GM12891 (cell line): ENCODE measurements at places on chromosomes 12 and 14.

DNA sequence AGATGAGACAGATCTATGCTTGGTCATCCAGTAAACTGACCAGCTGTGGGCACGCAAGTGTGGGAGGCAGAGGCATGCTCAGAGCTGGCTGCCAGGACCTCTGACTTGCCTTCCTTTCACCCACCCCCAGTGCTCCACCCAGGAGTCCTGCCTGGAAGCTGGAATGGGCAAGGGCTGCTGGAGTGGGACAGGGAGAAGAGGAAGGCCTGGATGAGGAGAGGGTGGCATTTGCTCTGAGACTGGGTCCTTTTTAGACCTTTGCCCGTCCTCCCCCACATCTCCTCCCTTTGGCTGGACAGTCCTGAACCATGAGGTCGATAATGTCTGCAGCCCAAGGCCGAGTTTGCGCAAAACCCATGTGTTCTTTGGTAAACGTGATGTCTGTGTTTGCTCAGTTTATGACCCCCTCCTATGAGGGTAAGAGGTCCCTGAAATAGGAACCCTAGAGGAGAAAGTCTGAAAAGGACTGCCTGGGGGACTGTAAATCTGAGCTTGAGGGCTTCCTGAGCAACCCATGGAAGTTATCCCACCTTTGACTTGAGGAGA is 3.8 kb upstream of the INHBE start:
- DNase-seq, result no peak

DNA sequence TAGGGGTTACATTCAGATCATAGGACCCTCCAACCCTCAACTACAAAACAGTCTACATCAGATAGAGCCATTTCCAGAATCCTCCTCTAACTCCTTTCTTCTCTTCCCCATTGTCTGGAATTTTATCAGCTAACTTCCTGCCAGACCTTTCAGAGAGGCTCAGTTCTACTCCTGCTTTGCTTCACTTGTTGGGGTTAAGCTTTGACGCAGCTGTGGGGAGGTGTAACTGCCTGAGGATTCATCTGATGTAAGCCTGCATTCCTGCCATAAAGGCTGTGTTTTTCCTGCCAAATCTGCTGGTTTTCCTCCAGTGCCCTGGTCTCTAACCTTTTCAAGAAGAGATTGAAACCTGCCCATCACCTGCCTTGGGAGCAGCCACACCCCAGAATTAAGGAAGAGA is 16.9 kb downstream of the DHRS2 start:
- no peak for DNase-seq

DNA sequence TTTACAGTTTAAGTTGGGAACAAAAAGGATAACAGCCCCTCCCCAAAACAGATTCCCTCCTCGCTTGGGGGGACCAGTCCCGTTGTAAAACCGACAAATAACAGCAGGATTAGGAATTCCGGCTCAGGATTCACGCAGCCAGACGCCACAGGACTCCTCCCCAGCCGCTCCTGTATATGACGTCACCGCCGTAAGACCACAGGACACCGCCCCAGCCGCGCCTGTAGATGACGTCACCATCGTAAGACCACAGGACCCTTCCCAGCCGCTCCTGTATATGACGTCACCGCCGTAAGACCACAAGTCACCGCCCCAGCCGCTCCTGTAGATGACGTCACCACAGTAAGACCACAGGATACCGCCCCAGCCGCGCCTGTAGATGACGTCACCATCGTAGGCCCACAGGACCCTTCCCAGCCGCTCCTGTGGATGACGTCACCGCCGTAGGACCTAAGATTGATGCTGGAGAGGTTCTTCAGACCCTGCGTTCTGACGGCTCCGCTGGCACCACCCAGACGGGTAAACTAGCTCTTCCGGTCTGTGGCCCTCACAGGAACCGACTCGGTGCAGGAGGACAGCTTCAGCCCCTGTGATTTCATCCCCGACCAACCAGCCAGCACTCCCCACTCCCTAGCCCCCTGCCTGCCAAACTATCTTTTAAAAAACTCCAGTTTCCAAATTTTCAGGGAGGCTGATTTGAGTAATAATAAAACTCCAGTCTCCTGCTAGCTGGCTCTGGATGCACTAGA is 43.9 kb upstream of the FBRSL1 start:
- no peak for DNase-seq

DNA sequence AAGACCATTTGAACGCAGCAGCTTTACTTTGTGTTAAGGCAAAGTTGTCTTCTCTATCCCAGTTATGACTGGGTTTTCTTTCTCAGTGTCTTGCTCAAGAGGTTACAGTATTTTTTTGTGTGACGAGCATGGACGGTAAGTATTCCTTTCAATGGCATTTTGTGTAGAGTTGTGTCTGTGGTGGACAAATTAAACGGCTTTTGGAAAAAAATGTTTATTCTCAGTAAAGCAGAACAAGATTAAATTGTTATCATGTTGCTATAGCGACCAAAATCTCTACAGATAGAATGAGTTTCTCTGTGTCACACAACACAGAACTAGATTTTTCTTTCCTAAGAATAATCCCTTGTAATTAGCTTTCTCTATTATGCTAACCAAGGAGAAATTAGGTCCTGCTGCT is 417.1 kb downstream of the AEBP2 start:
- no peak for DNase-seq

DNA sequence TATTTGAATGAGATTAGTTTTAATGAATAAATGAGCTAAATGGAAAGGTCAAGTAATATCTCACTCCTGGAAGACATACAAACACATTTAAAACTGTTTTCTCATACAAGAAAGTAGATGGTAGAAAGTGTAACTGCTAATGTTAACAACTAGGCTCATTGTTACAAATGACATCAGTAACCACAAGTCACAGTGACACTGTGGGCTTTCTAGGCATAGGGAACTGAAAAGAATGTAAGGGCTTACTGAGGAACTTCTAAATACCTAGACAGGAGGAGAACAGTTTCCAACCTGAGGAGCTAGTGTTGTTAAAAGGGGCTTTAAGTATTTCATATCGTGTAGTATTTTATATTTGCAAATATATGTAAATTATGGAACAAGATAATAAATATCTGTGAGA is 17.5 kb upstream of the ERGIC2 start:
- DNase-seq, result no peak

GRCh38 chr14:79660053-79660939 is 551.0 kb downstream of the DIO2 start:
- no peak for DNase-seq

GRCh38 chr12:79706676-79707075 is 15.9 kb upstream of the PAWR start:
- no peak for DNase-seq

DNA sequence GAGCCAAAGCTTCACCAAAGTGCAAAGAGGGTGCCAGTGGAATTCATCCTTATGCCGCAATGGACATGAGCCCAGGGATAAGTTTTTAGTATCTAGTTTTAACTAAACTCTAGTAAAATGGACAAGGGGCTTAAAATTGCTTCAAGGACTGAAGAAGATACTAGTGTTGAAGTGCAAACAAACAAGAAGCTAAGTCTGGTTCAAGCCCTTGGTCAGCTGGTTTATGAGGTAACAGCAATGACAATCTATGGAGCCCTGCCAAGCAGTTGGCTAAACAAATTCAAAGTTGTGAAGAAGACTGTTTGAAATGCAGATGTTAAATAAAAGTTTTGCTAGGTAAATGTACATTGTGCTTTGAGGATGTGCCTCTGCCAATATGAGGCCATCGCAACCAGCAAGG is 209.4 kb downstream of the KTN1 start:
- no peak for DNase-seq

DNA sequence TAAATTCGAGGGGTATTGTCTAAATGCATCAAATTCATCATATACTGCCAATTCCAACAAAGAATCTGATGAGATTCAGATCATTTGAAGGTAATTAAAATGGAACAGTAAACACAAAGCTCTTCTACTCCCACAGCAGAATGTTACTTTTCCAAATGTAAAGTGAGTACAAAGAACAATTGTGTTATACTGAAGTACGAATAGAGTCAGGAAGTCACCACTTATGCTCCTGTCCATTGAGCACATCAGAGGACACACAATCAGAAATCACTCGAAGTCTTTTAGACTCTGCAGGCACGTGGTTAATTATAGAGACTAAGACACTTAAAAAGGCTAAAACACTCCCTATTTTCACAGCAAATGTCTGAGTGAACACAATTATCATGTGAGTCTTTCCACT is 388.5 kb upstream of the MIS18BP1 start:
- DNase-seq, result no peak

DNA sequence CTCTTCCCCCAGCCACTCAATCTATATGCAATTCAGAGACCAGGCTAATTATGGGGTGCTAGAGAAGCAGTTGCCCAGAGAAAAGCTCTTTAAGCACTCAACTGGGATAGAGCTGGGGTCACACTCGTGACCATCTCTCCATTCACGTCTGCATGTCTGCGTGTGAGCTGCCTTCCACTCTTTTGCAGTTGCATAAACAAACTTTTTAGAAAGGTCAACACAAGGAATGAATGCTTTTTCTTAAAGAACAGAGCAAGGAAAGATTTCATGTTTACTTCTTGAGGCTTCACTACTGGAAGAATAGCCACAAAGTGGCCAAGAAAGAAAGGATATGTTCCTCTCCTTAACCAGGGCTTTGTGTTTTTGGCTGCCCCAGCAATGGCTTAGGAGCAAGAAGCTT is 151.1 kb downstream of the SAMD4A start:
- no peak for DNase-seq

DNA sequence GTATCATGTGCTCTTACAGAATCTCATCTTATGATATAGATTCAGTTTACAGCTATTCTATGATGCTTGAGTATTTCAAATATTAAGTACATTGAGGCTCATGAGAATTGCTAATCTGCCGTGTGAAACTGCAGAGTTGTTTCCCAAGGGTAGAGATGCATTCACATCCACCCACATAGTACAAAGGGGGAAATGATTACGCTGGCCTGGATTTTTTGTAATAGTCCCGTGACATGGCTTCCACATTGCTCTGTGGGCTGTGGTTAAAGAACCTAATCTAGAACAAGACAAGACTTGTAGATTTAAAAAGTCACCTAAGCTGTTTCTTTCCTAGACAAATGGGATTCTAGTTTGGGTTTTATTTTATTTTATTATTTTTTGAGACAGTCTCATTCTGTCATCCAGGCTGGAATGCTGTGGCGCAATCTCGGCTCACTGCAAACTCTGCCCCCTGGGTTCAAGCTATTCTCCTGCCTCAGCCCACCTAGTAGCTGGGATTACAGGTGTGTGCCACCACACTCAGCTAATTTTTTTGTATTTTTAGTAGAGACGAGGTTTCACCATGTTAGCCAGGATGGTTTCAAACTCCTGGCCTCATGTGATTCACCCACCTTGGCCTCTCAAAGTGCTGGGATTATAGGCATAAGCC is 13.0 kb upstream of the RIOX1 start:
- DNase-seq, result no peak

- DNase-seq, result no peak
These were observed 11.6 kb downstream of the CAPZA3 start for GRCh38 chr12:18749386-18749957.

DNA sequence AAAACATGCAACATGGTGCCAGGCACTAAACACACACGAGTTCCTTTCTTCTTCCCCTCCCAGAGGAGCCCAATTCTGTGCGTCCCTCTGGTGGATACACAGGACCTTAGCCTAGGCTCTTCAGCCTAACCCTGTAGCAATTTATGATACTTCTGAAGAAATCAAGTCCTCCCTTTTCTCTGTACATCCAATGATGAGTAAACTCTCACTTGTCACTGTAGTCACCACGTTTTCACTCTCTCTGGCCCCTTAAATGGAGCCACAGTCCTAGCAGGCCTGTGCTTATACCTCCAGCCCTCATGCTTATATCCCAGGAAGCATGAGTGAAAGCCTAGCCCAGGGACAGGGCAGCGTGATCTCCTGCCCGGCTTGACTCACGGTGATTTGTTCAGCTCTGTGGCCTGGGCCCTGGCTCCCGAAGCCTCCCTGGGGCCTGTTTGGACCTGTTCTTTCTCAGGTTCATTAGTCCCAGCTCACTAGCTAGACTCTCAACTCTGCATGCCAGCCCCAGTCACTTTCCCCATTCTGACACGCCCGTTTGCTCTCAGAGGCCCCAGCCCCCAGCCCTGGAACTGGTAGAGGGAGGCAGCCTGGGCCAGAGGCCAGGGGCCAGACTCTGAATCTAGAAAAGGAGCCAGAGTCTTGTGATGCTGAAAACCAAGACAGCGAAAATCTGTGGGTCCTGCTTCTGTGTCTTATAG is 24.1 kb upstream of the PLEKHG3 start:
- no peak for DNase-seq

- DNase-seq, result no peak
These were observed 1108.8 kb upstream of the SEL1L start for GRCh38 chr14:82642425-82642824.

- no peak for DNase-seq
These were observed 35.4 kb downstream of the BCL11B start for GRCh38 chr14:99236386-99237138.

DNA sequence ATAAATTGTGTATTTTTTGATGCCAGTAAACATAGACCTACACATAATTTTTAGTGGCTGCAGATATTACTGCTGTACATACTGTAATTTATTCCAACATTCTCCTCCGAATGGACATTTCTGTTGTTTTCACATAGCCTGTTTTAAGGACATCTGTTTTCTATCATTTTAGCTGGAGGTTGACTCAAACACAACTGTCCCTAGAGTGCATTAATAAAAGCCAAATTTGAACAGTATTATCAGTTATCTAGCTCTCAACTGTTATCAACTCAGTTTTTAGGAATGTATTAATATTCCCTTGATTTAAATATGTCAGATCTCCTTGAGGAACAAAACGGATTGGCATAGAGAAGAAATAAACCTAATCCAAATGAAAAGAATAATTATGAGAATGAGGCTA is 17.2 kb upstream of the PIWIL1 start:
- DNase-seq, result no peak

DNA sequence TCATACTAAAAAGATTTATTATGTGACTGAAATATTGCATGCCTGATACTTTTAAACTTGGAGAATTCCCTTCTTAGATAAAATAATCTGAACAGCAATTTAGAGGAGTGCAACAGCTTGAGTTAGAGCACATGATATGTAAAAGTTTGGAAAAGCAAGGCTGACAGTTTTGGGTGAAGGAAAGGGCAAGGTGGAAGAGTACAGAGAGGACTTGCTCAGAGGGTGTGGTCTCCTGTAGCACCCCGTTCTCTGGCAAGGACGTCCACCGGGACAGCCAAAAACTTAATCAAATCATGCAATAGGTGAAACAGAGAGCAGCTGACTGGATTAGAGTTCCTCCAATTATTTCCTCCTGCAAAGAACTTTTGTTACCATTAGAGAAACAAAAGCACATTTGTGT is 65.2 kb upstream of the PDZRN4 start:
- DNase-seq, result no peak

- peak; percentile 38 for DNase-seq
These were observed 90.3 kb downstream of the C12orf75 start for GRCh38 chr12:105420659-105421240.

- DNase-seq, result no peak
These were observed 7.3 kb upstream of the CLECL1 start for GRCh38 chr12:9740106-9740750.

DNA sequence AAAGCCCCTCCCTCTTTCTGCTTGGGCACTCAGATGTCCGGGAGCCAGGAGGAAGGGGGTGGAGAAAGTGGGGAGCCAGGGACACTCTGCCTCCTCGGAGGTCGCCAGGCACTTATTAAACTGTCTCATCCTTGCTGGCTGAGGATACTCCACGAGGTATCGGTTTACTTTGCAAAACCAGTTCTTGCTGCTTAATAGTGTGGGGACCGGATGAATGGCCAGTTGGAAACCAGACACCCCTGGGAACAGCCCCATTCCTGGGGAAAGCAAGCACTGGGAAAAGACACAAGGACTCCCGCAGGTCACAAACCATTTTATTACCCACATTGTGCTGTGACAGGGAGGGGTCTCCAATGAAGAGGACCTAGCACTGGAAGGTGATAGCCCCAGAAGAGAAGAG is 34.2 kb downstream of the CCDC88C start:
- DNase-seq, result no peak

GRCh38 chr12:44154128-44154527 is 318.2 kb downstream of the TMEM117 start:
- DNase-seq, result no peak
